CD4-positive, alpha-beta T cell treated with Interleukin-6 at 100 ng/mL for 8 hours (primary cell): ENCODE measurements at places on chromosomes 1 and 21.

- DNase-seq, result no peak
Observed at GRCh38 chr1:43446881-43447835, 6.6 kb downstream of the HYI start.

DNA sequence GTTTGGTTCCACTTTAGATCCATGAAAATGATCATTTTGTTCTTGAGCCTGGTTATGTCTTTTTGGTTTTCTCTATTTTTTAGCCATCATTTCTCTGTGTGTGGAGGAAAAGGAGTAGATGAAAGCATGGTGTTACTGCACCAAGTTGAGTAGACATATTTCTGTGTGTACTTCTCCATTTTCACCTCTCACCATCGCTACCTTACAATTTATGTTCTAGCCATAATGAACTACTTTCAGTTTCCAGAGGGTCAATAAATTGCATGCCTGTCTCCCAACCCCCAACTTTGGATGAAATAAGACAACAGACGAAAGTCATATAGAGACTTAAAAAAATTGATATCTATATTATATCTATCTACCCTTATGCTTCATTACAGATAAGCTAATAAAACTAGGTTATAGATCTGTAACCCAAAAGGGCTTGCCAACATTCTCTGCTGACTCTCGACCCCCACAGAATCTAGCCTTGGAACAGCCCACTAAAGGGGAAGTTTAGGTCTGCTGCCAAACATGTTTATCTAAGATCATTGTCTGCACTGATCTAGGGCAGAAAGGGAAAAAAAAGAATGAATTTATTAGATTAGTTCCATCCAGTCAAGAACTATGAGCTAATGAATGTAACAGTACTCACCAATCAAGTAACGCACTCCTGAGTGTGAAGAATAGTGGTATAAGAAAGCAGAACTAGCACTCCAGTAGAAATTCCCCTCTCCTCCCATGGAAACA, 7.5 kb upstream of the MAN1A2 start:
- DNase-seq, result no peak

GRCh38 chr1:179278920-179279319, 14.7 kb upstream of the SOAT1 start:
- no peak for DNase-seq

DNA sequence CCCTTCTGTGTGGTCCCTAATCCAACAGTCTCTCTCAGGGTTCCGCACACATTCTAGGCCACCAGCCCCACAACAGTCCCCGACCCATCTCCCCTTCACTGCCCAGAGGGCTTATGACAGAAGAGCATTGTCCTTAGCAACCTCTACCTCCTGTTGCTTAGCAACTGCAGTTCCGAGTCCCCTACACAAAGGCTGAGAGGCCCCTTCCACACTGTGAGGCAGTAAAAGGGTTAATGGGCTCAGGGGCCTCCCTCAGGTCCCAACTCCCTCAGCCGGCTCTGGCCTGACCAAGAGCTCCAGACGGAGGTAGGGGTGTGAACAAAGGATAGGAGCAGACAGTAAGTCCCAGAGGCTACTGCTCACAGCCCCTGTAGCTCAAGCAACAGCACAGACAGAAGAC, 4.3 kb downstream of the IGSF9 start:
- DNase-seq, result no peak

DNA sequence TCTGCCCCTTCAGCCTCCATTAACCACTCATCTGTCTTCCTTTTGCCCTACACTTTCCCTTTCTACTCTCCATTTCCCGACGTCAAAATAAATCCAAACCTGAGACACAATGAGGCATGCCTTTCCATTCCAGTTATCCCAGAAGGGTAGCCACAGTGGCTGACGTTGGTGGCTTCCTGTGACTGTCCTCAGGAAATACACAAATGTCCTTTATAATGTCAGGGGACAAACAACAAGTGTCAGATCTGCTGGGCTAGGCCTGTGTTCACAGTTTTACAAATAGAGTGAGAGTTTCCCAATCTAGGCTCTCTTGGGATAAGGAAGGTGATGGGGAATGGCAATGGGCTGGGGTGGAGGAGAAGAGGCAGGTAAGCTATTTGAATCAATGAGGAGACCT, 135.3 kb downstream of the BRINP2 start:
- DNase-seq, result no peak

- DNase-seq, result no peak
Observed at GRCh38 chr1:209130886-209131285, 452.6 kb upstream of the CAMK1G start.

DNA sequence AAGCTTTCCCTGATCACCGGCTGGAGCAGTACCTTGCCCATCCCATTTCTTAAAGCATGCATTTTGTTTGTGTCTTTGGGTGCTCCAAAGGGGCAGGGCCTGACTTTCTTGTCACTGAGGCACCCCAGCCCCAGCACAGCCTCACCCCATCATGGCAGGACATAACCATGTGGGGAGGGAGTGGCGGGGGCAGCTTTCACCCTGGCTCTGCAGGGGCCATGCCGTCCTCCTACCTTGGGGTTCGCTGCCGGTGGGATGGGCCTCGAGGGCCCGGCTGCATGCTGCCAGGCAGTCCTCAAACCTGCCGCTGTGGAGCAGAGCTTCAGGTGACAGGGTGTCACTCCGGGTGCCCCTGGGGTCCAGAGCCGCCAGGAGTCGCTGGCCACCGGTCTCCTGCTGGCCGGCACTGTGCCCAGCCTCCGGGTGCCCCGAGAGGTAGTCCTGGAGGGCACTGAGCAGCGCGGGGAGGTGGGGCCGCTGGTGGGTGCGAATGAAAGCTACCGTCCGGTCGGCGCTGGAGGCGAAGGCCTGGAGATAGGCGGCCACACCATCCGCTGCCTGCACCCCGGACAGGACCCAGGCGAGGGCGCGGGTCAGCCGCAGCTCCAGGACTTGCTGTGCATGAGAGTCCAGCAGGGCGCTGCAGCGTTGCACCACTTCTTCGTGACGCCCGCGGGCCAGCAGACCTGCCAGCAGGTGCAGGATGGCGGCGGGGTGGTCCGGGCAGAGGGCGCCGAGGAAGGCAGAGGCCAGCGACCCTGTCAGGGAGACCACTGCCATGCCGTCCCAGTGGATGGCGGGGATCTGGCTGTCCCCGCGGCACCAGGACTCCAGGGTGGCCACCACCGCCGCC, 1.5 kb downstream of the TTC34 start:
- no peak for DNase-seq

- DNase-seq, result no peak
Observed at GRCh38 chr21:15279482-15279881, 214.7 kb upstream of the NRIP1 start.

DNA sequence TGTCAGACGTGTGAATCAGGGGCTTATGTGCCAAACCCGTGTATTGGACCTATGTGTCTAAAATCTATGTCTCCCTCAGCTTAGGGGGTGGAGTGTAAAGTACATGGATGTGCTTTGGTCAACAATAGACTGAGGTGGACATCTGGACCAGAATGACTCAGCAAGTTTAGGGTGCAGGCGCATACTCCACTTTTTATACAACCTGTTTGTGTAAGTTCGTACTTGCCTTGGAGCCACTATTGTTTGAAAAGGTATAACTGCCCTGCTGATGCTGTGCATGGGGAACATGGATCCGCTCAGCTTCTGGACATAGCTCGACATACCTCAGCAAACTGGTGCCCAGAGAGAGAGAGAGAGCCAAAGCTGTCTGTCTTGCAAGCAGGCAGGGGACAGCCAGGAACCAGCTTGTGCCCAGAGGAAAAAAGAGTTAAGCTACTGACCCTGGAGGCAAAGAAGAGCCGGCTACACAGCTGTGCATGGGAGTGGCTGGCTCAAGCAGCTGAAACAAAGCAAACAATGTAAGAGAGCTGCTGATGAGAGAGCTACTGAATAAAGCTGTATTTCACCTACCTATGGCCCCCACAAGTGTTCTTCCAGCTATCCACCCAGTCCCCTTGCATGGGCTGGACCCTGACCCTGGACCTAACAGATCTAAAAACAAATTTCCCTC, 41.2 kb downstream of the GJA5 start:
- DNase-seq, result no peak

DNA sequence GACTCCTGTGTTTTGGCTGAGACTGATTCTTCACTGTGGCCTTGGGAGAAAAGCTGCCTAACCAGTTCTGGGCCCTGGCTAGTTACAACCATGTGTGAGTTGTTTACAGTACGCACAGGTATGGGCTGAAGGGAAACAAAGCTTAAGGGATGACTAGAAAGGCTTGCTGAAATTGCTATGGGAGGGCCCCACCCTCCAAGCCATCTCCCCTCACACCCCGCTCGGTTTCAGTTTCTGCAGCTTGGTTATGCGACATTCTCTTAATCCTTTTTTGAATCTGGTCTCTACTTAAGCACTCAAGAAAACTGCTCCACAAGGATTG, 43.1 kb downstream of the PBX1 start:
- no peak for DNase-seq

DNA sequence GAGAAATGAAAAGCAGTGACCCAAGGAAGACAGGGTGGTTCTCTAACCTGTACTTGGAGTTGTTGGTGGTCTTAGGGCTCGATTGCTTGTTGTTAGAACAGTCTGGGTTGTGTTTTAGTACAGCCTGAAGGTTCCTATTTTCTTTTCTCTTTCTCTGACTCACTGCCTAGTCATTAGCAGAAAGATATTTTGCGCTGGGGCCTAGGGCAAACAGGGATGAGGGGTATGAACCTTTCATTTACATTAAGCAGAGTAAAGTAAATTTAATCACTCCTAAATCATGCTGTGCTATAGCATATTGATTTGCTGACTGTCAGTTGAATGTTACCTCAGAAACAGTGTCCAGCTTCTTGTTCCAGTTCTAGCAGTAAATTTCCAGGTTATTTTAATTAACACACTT, 197.2 kb downstream of the RWDD3 start:
- no peak for DNase-seq

DNA sequence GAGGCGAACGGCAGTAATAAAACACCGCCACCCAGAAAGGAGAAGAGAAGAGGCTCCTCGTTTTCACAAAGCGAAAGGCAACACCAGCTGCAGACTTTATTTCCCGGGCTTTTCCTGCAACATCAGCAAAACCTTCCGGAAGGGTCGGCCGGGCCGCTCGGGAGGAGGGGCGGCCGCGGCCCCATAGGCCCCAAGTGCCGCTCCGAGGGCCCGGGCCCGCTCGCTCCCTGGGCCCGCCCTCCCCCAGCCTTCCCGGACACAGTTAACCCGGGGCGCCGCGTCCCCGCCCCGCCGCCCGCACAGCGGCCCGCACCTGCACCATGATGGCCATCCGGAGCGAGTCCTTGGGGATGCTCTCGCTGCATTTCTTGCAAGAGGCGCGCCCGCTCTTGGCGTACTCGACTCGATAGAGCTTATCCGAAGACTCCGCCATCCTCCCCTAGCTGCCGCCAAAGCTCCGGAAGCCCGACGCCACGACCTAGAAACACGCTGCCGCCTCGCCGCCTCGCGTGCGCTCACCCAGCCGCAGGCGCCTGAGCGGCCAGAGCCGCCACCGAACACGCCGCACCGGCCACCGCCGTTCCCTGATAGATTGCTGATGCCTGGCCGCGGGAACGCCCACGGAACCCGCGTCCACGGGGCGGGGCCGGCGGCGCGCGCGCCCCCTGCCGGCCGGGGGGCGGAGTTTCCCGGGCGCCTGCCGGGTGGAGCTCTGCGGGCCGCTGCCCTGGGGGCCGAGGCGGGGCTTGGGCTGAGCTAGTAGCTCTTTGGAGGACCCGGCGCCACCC, at the start of gene PARP1:
Gene PARP1, minus strand, starts transcription at position 597 of the 788 bp plus-strand sequence. Its CDS starts 164 bp downstream, at position 433.
- peak; percentile 87 for DNase-seq

DNA sequence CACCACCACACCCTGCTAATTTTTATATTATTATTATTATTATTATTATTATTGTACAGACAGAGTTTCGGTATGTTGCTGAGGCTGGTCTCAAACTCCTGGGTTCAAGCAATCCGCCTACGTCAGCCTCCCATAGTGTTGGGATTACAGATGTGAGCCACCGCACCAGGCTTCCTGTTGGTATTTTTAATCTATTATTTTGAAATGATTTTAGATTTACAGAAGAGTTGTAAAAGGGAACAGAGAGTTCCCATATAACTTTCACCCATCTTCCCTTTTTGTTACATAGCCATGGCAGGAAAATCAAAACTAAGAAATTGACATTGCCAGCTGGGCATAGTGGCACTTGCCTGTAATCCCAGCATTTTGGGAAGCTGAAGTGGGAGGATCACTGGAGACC, 42.9 kb upstream of the CITED4 start:
- no peak for DNase-seq

- DNase-seq, result no peak
Observed at GRCh38 chr1:3785045-3785444, 11.3 kb downstream of the LRRC47 start.

GRCh38 chr1:222791006-222791710, 23.7 kb upstream of the DISP1 start:
- DNase-seq, result no peak
